Activated T-cell treated with anti-CD3 and anti-CD28 coated beads, Interleukin-2, amount 50 U/mL, for 4 hours (primary cell): ENCODE measurements at places on chromosomes 2 and 18. TPM values are rescaled to one million over a fixed set of nuclear protein-coding genes. Genes with fewer than 3 reads are reported as not detected.

DNA sequence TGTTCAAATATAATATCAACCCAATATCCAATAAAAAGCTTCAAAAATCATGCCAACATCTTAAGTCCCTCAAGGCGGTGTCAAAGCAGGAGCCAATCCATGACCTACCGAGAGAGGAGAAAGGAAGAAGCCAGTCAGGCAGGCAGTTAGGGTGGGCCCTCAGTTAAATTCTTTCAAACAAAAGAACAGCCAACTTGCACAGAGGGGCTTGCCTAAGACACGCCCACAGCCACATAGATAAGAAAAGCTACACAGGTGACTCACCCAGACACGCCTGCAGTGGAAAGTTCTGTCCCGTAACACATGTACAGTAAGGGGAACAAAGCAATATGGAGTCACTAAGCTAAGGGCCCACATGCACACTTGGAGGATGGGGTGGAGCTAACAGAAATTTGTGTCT, 61.3 kb downstream of the SP110 start:
- no peak for DNase-seq

GRCh38 chr2:72191441-72191840, 43.8 kb upstream of the CYP26B1 start:
- no peak for DNase-seq

DNA sequence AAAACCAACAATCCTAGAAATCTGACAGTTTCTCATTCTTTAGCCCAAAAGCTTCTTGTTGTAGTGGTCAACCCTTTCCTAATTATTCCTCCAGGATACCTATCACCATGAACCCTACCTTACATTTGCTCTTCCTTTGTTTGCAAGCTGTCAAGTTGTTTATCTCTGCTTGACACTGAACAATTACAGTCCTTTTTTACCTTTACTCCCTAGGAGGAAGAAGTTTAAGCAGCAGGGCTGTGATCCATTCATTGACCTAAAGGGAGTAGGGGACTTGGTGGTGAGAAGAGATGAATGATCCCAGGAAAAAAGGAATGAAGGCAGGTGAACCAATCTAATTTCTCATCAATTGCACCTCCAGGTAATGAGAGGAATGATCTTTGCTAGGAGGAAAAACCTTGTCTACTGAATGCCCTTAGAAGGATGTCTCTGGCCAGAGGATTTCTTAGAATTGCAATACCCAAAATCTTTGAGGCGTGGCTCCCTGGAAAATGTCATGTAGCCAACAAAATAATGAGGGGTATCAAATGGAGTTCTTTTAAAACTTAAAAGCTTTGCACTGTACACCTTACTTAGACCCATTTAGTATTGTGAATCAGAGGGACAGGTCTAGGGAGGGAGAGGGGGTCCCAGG, 47.7 kb downstream of the MREG start:
- no peak for DNase-seq

G6PC2 gene
- not detected for total RNA-seq

GRCh38 chr2:190328573-190329147, 9.0 kb upstream of the HIBCH start:
- no peak for DNase-seq

- no peak for DNase-seq
These were observed 14.4 kb downstream of the MTERF4 start for GRCh38 chr2:241087420-241088268.

DNA sequence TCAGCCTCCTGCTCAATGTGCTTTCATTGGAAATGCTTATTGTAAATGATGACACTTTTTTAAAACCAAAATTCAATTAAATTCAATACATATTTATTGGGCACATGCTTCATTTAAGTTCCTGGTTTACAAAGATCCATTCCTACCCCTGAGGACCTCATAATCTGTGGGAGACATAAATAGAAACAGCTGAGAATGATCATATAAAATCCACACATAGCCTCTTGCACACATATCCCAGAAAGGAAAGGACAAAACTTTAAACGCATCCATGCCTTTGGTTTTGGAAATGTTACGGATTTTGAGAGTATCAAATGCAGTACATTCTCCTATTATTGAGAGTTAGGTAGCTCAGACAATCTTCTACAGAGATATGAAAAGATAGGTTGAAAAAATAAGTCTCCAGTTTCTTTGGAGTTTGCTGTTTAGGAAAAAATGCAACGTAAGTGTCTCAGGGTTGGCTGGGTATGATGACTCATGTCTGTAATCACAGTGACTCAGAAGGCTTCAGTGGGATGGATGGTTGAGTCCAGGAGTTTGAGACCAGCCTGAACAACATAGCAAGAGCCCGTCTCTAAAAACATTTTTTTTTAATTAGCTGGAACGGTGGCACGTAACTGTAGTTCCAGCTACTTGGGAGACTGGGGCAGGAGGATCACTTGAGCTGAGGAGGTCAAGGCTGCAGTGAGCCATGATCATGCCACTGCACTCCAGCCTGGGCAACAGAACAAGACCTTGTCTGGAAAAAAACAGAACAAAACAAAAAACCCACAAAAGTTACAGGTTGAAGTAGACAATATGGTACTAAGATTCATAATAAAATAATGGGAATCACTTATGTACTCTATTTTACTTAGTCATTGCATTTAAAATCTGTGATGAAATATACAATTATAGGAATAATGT, 3.9 kb upstream of the PRELID3A start:
- no peak for DNase-seq

BCL11A gene
- 2.6 TPM for total RNA-seq

DNA sequence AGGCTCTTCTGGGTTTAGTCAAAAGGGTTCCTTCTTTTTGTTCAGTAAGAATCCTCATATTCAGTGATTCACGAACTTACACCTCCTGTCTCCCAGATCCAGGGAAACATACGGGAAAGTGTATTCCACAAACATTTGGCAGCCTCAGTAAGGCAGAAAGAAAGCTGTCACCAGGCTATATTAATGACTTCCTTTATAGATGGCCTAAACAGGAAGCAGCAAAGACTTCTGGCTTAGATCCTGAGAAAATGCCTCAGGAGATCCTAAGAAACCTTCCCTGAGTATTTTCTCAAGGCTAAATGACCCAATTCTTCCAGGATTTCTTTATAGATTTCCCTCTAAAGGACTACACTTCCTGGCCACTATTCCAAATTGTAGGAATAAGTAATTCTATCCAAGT, 1995.5 kb upstream of the CELF4 start:
- DNase-seq: no peak

DNA sequence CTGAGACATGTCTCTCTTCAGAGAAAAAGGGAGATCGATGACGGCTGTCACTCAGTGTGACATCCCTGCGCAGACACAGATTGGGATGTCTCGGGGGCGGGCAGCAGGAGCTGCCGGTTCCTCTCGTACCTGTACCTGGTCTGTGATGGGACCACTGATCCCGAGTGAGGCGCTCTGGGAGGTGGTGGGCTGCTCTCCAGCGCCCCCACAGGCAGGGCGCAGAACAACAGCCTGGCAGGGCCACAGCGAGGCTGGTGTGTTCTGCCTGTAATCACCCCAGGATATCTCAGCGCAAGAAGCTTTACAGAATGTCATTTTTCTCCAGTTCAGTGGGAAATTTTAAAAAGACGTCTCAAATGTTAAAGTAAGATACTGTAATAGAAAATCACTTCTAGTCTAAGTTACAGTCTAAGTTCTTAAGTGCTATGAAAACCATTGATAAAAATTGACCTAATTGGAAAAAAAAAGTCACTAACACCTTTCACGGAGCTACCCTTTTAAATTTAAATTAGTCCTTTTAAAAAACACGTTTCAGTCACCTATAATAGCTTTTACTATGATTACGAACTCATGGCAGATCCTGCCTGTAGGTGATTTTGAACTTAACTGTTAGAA, 189.8 kb downstream of the SNTG2 start:
- peak; percentile 39 for DNase-seq

IL1RL2 gene
- total RNA-seq: 0.29 TPM

DNA sequence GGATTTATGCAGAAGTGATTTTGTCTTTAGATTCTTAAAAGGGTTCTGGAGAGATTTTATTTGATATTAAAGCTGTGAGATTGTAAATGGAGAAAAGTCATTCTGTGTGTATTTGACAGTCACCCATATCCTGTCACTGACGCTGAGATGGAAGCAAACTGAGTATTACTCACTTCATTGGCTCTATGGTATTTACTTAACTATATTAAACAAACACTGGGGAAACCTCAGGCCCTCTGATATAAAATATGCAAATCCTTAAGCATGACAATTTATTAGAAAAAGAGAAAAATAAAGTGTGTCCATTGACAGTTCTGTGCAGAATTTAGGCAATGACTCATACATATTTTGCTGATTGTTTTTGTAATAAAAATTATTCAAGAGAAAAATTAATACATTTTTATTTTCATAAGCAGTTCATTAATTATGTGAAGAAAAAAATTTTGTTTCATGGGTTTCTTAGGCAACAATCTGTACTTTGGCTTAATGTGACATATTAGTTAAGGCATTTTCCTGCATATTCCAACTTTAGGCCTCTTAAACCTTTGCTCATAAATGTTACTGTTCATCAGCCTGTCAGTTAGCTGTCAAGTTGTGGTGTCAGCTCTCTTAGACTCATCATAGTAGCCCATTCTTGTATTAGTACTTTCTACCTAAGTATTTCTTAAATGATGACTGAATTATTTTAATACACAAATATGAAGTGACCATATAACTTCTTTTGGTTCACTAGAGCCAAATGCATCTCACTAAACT, 99.9 kb downstream of the PARD3B start:
- no peak for DNase-seq

GRCh38 chr2:101036562-101036961, 34.5 kb downstream of the RPL31 start:
- no peak for DNase-seq

- no peak for DNase-seq
These were observed 335.3 kb downstream of the ZNF521 start for GRCh38 chr18:25016666-25017065.

GRCh38 chr18:54888933-54889332, 60.7 kb downstream of the RAB27B start:
- no peak for DNase-seq

GRCh38 chr2:187547353-187547979, 6.8 kb downstream of the TFPI start:
- DNase-seq: no peak

DNA sequence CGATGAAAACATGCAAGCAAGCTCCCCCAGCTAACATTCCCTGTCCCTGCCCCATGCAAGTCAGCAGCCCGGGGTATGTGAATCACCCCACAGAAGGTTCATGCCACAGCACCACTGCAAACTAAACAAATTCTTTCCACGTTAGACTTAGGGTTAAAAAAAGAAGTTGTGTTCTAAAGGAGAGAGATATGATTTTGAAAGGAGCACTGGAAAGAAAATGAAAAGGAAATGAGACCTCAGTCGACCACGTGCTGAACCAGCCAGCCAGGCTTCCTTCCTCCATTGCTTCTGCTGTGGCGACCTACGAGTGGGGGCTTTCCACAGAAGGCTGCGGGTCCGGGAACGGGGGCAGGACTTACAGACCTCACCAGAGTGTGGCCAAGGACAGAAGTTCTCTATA, 52.0 kb downstream of the ARL4C start:
- DNase-seq: peak; percentile 47

NFATC1 gene
- 62.7 TPM for total RNA-seq

DNA sequence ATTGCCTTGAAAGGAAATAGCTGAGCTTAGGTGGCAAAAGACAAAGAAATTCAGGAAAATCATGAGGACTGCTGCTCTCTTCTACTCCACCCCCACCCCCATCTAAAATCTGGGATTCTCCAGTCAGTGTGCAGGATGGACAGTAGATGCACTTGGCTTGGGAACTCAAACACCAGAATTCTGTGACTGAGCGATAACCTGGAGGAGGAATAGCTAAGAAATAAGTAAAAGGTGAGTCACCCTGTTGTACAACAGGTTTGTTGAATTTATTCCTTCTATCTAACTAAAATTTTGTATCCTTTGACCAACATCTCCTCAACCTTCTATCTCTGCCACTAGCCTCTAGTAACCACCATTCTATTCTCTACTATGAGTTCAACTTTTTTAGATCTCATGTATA, 1029.9 kb upstream of the ACVR2A start:
- DNase-seq: no peak

CKAP2L gene
- 2.7 TPM for total RNA-seq

DNA sequence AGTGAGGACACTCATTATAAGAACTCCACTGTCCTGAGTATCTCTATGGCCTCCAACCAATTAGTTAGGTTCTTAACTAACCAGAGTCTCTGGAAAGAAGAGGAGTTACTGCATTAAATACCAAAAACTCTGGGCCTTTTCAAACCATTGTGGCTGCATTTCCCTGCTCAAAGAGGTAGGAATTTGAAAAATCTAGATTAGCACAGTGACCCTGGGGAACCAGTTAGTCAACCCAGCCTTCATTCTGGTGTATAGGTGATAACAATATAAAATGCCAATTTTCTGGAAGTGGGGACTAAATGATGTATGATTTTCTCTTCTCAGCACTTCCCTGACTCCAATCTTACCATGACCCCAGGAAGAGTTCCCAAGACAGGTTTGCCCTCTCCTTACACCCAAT, 287.8 kb upstream of the SETBP1 start:
- DNase-seq: no peak

LOXL3 gene
- total RNA-seq: 0.49 TPM

LRPPRC gene
- total RNA-seq: 185 TPM

GRCh38 chr2:174617120-174617519, 19.5 kb upstream of the WIPF1 start:
- DNase-seq: no peak

DNA sequence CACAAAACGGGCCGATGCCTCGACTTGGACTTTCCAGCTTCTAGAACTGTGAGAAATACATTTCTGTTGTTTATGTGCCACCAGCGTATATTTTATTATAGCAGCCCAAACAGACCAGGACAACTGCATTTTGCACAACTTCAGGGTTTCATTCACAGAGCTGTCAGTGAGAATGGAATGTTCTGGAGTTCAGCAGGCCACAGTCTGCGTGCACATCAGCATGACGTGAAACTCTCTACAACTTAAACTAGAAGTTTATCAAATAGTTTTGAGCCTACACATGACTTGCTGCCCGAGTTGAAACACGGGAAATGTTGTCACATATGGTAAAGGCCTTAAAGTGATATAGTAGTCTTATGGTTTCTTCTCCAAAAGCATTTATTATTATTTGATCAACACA, 3.9 kb upstream of the TRIB2 start:
- no peak for DNase-seq

- no peak for DNase-seq
These were observed 27.8 kb downstream of the MBD5 start for GRCh38 chr2:148048475-148049221.

- DNase-seq: no peak
These were observed 251.9 kb downstream of the GRB14 start for GRCh38 chr2:164369366-164369765.

- DNase-seq: no peak
These were observed 109.1 kb upstream of the GLI2 start for GRCh38 chr2:120626566-120626965.

LRP2 gene
- total RNA-seq: not detected

GRCh38 chr2:73705091-73705490, 32.1 kb downstream of the TPRKB start:
- DNase-seq: no peak

GRCh38 chr18:48534364-48534763, 4.5 kb upstream of the CTIF start:
- no peak for DNase-seq

DNA sequence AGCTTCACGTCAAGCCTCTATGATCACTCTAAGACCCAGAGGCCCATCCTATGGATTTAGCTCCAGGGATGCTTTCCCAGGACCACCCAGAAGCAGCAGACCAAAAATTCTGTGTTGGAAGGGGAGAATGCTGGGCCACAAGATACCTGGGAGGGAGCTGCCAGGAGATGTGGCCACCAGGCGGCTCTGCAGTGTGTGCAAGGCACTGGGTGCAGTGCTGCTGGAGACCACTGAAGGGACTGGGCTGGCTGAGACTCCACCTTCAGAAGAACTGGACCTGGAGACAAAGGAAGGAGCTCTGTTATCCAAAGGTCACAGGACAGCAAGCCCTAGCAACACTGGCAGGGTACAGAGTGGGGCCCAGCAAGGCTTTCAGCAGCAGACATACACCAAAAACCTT, 34.0 kb downstream of the KANSL3 start:
- DNase-seq: no peak
